ENCODE measurements at places on chromosomes 3 and 15.

- DNase-seq, result no peak
Measured at GRCh38 chr3:130658678-130659077, 88.0 kb downstream of the PIK3R4 start.

- no peak for DNase-seq
Measured at GRCh38 chr3:32337505-32337904, 54.1 kb upstream of the CMTM7 start.

- no peak for DNase-seq
Measured at GRCh38 chr3:17133632-17134545, 249.1 kb downstream of the PLCL2 start.

DNA sequence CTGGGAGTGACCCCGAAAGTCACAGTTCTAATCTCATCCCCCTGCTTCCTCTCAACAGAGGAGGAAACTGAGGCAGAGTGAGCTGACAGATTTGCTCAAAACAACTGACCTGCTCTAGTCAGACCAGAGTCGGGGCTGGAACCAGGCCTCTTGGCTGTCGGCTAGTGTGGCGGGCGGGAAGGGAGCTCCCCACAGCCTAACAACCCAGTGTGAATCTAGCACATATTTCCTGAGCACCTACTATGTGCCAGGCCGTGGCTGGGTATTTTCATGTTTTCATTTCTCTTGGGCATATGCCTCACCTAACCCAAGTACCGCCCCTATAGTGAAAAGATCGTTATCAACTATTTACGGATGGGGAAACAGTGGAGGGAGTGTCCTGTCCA lies 27.2 kb downstream of the GRIP2 start:
- no peak for DNase-seq

DNA sequence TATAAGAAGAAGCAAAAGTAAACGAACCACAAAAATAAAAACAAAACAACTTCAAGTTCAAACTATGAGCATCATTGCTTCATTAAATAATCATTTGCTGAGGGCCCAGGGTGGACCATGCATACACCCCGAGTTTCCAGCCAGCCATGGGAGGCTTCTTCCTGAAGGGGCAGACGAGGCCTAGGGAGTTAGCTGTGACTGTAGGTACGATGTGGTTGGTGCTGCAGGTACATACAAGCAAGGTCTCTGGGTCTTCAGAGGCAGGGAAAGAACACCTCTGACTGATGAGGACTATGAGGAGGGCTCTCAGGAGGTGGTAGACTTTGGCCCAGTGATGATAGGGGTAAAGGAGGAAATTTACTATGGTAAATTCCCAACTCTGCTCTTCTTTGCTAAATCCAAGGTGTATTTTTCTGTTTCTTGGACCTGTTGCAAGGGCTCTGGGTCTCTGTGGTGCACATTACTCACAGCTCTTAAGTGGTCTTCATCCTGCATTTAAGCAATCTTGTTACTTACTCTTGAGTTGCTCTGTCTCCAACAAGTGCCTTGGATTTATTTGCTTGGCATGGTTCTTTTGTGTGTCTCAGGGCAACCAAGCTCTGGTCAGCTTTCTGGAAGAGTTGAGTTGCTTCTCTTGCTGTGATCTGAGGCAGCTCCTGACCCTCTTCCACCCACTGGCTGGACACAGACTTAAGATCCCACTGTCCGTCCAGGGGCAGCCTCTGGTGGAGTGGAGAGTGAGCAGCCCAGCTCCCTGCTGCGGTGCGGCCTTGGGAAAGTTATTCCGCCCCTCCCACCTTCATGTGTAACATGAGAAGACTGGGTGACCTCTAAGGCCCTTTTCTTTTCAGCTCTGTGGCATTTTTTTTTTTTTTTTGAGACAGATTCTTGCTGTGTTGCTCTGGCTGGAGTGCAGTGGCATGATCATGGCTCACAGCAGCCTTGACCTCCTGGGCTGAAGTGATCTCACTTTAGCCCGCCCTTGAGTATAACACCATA lies 56.1 kb upstream of the KIF23 start:
- DNase-seq, result no peak

GRCh38 chr3:194671900-194672808 lies at the start of gene LSG1:
Gene LSG1 (minus strand): TSS chr3:194672191. CDS start chr3:194672162, 29 bp downstream.
- peak; percentile 65 for DNase-seq

- no peak for DNase-seq
Measured at GRCh38 chr15:70086636-70087035, 11.1 kb downstream of the TLE3 start.

GRCh38 chr3:111851511-111851954 lies 7.5 kb upstream of the PHLDB2 start:
- DNase-seq, result no peak

GRCh38 chr15:43249236-43249635 lies 17.5 kb downstream of the TGM5 start:
- DNase-seq, result no peak

- DNase-seq, result no peak
Measured at GRCh38 chr3:12351145-12351544, 62.3 kb downstream of the PPARG start.

GRCh38 chr15:87703327-87704111 lies 553.0 kb downstream of the NTRK3 start:
- DNase-seq, result no peak

DNA sequence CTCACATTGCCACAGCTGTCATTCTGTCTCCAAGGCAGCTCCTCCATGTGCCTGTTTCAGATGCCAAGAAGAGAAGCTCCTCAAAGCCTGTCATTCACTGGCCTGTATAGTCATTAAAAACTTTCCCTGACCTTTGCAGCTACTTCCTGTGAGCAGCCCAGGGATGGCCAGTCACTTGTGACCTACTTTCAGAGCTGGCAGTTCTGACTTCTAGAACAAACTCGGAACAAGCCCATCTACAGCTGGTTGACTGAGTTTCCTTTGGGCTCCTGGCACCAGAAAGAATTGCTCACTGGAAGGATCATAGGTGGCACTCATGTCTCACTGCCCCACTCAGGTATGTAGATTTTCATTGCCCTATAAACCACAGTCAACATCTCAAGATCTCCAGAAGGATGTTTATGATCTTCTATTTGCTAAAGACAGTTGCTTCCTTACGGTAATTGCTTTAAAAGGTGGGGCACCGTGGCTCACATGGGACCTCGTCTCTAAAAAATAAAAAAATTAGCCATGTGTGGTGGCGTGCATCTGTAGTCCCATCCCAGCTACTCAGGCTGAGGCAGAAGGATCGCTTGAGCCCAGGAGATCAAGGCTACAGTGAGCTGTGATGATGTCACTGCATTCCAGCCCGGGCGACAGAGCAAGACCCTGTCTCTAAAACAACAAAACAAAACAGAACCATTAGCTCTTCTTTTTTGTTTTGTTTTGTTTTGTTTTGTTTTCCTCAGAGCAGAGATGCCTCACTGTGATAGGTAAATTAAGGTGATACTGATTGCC lies 11.2 kb upstream of the ATP13A3 start:
- DNase-seq, result no peak

DNA sequence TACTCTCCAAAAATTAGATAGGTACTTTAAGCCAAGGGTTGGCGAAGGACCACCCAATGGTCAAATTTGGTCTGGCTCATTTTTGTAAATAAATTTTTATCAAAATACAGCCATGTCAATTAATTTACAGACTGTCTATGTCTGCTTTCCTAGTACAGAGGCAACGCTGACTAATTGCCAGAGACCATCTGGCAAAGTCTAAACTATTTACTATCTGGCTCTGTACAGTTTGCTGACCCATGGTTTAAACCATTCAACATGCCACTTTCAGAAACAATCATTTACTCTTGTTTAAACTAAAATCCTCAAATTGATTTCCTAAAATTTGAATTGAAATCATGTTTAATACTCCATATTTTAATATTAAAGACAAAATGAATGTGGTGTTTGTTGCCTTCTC lies 25.9 kb downstream of the CBLB start:
- no peak for DNase-seq

GRCh38 chr3:194615226-194615625 lies 18.0 kb downstream of the TMEM44 start:
- DNase-seq, result no peak

- DNase-seq, result no peak
Measured at GRCh38 chr15:22887157-22887951, 48.9 kb downstream of the NIPA2 start.

GRCh38 chr15:79549196-79549595 lies 117.1 kb downstream of the MINAR1 start:
- DNase-seq, result no peak

DNA sequence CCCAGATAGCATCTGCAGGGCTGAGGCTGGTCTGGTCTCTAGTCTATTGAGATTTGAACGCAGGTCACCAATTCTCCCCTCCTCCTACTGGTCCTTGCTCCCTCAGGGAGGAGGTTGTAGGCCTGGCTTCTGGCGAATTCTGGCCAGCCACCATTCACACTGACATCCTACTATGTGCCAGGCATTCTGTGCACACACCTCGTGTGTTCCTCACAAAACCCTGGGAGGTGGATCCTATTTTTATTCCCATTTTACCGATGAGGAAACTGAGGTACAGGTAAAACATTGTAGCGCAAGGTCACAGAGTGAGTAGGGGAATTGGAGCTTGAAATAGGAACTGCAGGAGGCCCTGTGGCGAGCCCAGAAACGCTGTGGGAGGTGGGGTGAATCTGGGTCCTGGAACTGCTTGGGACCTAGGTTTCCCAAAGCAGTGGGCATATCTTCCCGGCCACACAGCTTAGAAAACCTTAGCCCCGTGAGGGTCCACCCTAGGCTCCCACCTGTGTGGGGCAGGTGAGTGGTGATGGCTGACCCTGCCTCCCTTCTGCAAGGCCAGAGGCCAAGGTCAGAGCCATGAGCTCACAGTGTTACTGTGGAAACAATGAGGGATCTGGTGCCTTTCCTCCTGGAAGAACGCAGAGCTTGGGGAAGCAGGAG lies 4.8 kb upstream of the ATP2B2 start:
- no peak for DNase-seq

DNA sequence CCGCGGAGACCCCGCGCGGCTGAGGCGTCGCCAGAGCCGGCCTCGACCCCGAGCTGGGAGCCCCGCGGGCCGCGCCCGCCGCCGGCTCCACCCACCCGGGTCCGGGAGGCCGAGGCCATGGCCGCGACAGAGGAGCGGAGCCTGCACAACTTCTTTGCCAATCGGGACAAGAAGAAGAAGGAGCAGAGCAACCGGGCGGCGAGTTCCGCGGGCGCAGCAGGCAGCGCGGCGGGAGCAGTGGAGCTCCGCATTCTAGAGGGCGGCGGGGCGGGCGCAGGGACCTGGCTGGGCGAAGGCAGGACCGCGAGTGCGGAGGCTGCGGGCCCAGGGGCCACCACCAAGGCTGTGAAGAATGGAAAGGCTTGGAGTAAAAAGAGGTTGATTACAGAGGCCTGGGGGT lies 37.6 kb upstream of the EPHA6 start:
- no peak for DNase-seq

- no peak for DNase-seq
Measured at GRCh38 chr3:134059035-134059601, 29.4 kb upstream of the SLCO2A1 start.

GRCh38 chr3:22495791-22496190 lies 707.3 kb upstream of the UBE2E2 start:
- DNase-seq, result no peak

- DNase-seq, result no peak
Measured at GRCh38 chr3:37118163-37118562, 56.2 kb downstream of the LRRFIP2 start.
